ENCODE measurements at places on chromosomes 12 and 14. TPM values are rescaled to one million over a fixed set of nuclear protein-coding genes. Genes with fewer than 3 reads are reported as not detected.

DNA sequence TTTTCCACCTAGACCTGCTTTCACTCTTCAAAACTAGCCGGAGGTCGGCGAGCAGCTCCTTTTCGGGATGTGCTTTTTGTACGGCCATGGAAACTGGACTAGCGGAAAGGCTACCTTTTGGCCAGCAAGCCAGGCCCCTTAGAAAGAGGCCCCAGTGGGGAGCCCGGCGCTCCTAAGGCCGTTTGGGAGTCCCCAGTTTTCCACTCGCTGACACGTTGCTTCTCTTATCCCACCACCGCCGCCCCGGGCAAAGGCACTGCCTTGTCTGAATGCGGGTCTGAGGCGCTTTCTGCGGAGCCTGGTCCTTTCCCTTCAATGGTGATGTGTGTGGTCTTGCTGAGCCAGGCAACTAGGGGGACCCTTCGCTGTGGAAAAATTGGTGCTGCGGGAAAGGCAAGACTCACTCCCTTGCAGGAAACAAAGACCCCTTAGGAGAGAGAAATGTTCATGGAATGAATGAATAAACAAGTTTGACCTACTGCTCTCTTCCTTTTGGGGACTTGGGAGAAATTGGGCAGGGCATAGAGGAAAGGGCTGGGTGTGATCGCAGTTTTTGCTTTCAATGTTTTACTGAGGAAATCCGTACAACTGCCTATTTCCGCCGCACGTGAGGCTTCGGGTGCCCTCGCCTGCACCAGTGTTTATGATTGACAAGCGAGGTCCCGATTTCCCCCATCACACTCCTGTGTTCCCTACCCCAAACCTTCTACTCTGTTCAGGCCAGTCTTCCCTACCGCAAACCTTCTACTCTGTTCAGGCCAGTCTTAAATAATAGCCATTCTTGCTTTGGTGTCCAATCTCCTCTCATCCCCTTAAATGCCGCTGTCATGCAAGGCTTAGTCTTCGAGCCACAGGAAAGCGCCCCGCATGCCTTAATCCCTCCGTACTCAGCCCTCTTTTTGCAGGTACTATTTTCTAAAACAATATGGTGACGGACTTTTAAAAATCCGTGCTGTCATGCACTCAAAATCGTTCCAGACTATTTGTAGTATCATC lies 1.0 kb upstream of the SLC38A2 start:
- DNase-seq: peak; percentile 27
- H3K4me1 ChIP-seq: peaks cover 23% of the 10 kb centered on the region
- no peaks in the 10 kb centered on the region for H3K27me3 ChIP-seq
- peak overlapping the region; percentile 99 for H3K27ac ChIP-seq
- peaks cover 14% of the 10 kb centered on the region for H3K36me3 ChIP-seq
- H3K4me3 ChIP-seq: peak overlapping the region; percentile 80

DNA sequence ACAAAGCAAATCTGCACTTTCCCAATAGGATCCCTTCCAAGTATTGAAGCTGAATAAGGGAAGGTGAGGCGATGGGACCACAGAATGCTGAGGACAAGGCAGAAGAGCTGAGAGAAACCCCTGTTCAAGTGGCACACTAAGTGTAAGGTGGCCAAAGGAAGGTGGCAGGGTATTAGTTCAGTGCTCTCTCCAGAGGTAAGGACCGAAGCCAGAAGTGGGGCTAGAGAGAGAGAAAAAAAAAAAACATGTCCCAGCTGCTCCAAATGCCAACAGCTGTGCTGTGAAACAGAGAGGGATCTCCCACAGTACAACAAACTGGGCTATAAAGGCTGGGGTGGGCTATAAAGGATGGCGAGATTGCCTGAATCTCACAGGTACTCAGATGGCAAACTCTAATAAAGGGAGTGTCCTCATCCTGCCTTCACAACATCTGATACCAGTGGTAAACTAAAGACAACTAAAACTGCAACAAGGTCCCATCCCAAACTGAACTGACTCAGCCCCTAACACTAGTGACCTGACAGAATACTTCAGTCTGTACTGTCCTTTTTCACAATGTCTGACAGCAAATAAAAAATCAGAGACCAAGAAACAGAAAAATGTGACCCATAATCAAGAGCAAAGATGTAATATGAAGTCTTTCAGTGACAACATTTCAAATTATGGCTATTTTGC lies 47.9 kb downstream of the CDK17 start:
- no peak overlapping the region for H3K27ac ChIP-seq
- peaks cover 21% of the 10 kb centered on the region for H3K4me1 ChIP-seq
- no peaks in the 10 kb centered on the region for H3K27me3 ChIP-seq
- H3K36me3 ChIP-seq: no peaks in the 10 kb centered on the region

HCAR1 gene
- total RNA-seq: not detected

DNA sequence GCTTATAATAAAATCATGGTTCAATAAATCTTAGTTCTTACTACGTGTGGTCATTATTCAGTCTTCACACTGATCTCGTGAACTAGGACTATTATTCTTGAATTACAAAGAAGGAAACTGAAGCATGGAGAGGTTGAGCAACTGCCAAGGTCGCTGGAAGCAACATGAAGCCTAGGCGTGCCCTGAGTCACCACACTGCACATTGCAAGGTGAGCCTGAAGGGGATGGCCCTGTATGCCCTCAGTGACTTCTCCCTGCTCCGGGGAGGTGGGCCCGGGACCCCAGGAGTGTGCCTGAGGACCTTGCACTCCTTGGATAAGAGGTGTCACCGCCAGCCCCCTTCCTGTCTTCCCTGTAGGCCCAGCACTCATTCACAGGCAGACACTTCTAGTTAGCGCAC lies 161.6 kb downstream of the CACNA1C start:
- no peaks in the 10 kb centered on the region for H3K36me3 ChIP-seq
- no peak overlapping the region for H3K4me3 ChIP-seq
- no peak for DNase-seq

DNA sequence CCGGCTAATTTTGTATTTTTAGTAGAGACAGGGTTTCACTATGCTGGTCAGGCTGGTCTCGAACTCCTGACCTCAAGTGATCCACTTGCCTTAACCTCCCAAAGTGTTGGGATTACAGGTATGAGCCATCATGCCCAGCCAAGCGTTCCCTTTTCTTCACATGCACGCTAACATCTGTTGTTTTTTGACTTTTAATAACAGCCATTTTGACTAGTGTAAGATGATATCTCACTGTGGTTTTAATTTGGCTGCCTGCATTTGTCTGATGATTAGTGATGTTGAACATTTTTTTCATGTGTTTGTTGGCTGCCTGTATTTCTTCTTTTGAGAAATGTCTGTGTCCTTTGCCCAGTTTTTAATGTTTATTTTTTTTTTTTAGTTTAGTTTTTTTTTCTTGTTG lies 10.2 kb upstream of the YARS2 start:
- H3K4me3 ChIP-seq: no peak overlapping the region
- no peak overlapping the region for H3K27ac ChIP-seq
- H3K27me3 ChIP-seq: no peaks in the 10 kb centered on the region
- no peak for DNase-seq
- H3K4me1 ChIP-seq: no peaks in the 10 kb centered on the region

DNA sequence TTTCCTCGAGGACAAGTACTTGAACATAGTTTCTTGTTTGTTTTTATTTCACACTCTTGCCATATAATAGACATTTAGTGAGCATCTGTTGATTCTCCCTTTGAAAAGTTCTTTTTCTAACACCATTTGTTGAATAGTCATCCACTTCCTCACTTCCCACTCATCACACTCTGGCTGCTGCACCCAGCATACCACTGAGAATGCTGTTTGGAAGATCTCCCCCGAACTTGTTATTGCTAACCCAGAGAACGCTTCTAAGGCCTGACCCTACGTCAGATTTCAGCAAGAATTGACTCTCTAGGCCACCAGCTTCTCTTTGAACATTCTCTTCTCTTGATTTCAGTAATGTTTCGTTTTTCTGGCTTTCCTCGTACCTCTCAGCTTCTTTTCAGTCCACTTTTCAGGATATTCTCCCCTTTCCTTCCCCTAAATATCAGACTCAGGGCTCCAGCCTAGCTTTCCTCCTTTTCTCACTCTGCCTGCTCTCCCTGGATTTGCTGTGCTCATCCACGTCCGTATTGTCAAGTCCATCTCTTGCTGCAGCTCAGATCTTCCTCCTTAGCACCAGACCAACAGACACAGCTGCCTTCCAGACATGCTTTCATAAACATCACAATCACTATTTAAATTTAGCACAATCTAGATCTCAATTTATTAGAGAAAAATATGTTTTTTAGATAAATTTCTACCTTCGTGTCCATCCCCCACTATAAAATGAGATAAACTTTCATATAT lies 94.0 kb upstream of the SLC38A4 start:
- no peak overlapping the region for H3K27ac ChIP-seq
- H3K4me3 ChIP-seq: no peak overlapping the region
- no peak for DNase-seq
- H3K4me1 ChIP-seq: peaks cover 2% of the 10 kb centered on the region
- no peaks in the 10 kb centered on the region for H3K27me3 ChIP-seq

TMEM233 gene
- total RNA-seq: 0.06 TPM

- no peaks in the 10 kb centered on the region for H3K4me1 ChIP-seq
- no peak overlapping the region for H3K27ac ChIP-seq
- no peak overlapping the region for H3K4me3 ChIP-seq
- no peaks in the 10 kb centered on the region for H3K36me3 ChIP-seq
- no peaks in the 10 kb centered on the region for H3K27me3 ChIP-seq
Measured at GRCh38 chr12:22536346-22536945, 7.9 kb downstream of the C2CD5 start.

GRCh38 chr12:119613319-119613936 lies 19.9 kb downstream of the TMEM233 start:
- H3K36me3 ChIP-seq: no peaks in the 10 kb centered on the region
- H3K27me3 ChIP-seq: no peaks in the 10 kb centered on the region
- H3K4me1 ChIP-seq: no peaks in the 10 kb centered on the region
- H3K27ac ChIP-seq: no peak overlapping the region
- H3K4me3 ChIP-seq: no peak overlapping the region

- no peaks in the 10 kb centered on the region for H3K27me3 ChIP-seq
- H3K36me3 ChIP-seq: no peaks in the 10 kb centered on the region
- no peak overlapping the region for H3K4me3 ChIP-seq
- H3K27ac ChIP-seq: no peak overlapping the region
- peaks cover 7% of the 10 kb centered on the region for H3K4me1 ChIP-seq
Measured at GRCh38 chr14:30134936-30135335, 207.3 kb upstream of the PRKD1 start.

DNA sequence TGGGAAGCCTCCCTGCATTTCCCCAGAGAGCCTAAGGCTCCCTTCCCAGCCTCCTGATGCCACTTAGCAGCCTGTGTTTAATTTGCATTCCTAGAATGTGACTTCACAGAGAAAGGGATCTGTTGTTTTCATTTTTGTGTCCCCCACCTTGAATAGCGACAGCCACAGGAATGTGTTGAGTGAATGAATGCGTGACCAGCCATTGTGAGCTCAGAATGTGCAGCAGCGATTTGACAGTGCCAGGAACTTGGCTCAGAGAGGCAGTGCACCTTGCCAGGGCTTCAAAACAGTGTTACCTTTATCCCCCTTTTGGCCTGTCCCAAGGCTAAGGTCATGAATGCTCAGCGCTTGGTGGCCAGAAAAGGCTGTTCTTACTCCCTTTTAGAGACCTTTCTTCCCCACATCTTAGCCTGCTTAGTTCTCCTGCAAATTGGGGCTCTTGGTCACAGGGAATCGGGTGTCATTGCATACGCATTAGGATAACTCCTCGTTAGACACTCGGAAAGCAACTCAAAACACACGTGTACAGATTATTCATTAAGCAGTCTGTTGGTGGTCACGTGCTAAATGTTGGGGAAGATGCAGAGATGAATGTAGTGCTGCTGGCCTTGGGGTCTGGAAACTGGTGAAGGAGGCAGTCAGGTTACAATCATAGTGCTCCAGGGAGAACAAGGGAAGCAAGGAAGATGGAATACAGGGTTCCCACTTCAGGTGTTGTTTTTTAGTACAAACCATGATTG lies 9.8 kb downstream of the NTF3 start:
- no peak for DNase-seq
- no peaks in the 10 kb centered on the region for H3K4me1 ChIP-seq
- H3K27ac ChIP-seq: no peak overlapping the region
- no peaks in the 10 kb centered on the region for H3K36me3 ChIP-seq
- no peak overlapping the region for H3K4me3 ChIP-seq

- no peak for DNase-seq
- H3K27ac ChIP-seq: no peak overlapping the region
- peaks cover 36% of the 10 kb centered on the region for H3K4me1 ChIP-seq
Measured at GRCh38 chr12:128820723-128821432, 2.9 kb downstream of the SLC15A4 start.

GRCh38 chr14:67564236-67564635 lies 31.1 kb downstream of the PLEKHH1 start:
- H3K4me1 ChIP-seq: no peaks in the 10 kb centered on the region
- no peak overlapping the region for H3K27ac ChIP-seq
- H3K36me3 ChIP-seq: peaks cover 14% of the 10 kb centered on the region
- DNase-seq: no peak
- H3K27me3 ChIP-seq: no peaks in the 10 kb centered on the region

GRCh38 chr14:57401501-57401900 lies 11.1 kb downstream of the NAA30 start:
- DNase-seq: no peak
- H3K27ac ChIP-seq: no peak overlapping the region
- H3K4me3 ChIP-seq: no peak overlapping the region
- no peaks in the 10 kb centered on the region for H3K4me1 ChIP-seq
- no peaks in the 10 kb centered on the region for H3K27me3 ChIP-seq
- no peaks in the 10 kb centered on the region for H3K36me3 ChIP-seq

GRCh38 chr12:123519141-123520001 lies 14.1 kb downstream of the RILPL1 start:
- H3K4me3 ChIP-seq: no peak overlapping the region
- H3K27me3 ChIP-seq: no peaks in the 10 kb centered on the region
- peak; percentile 45 for DNase-seq
- H3K27ac ChIP-seq: no peak overlapping the region
- H3K4me1 ChIP-seq: no peaks in the 10 kb centered on the region

GRCh38 chr14:20632448-20632830 lies 9.1 kb downstream of the OR6S1 start:
- DNase-seq: no peak
- no peak overlapping the region for H3K27ac ChIP-seq
- H3K36me3 ChIP-seq: no peaks in the 10 kb centered on the region

- no peaks in the 10 kb centered on the region for H3K4me1 ChIP-seq
- no peaks in the 10 kb centered on the region for H3K27me3 ChIP-seq
- no peak overlapping the region for H3K27ac ChIP-seq
- no peak for DNase-seq
- no peak overlapping the region for H3K4me3 ChIP-seq
Measured at GRCh38 chr12:55548756-55549155, 646 bp upstream of the OR6C4 start.

OR6C2 gene
- total RNA-seq: not detected

- H3K27ac ChIP-seq: no peak within 1 kb of the TSS
- H3K4me1 ChIP-seq: no peaks in the 10 kb centered on the region
- no peaks in the 10 kb centered on the region for H3K27me3 ChIP-seq
- no peak for DNase-seq
- H3K4me3 ChIP-seq: no peak within 1 kb of the TSS
- no peaks in the 10 kb centered on the region for H3K36me3 ChIP-seq
Measured at GRCh38 chr12:130715998-130716968, at the start of gene RIMBP2. Gene RIMBP2 (minus strand): TSS chr12:130716299. CDS start chr12:130479013, 237,286 bp downstream.

LMO3 gene
- 36.3 TPM for total RNA-seq

GRCh38 chr12:74780182-74780849 lies 242.7 kb downstream of the ATXN7L3B start:
- no peak overlapping the region for H3K27ac ChIP-seq
- no peak for DNase-seq
- no peaks in the 10 kb centered on the region for H3K36me3 ChIP-seq
- no peak overlapping the region for H3K4me3 ChIP-seq
- no peaks in the 10 kb centered on the region for H3K27me3 ChIP-seq
- no peaks in the 10 kb centered on the region for H3K4me1 ChIP-seq

BMAL2 gene
- 9.5 TPM for total RNA-seq

GRCh38 chr14:52115286-52115685 lies 46.4 kb upstream of the NID2 start:
- no peak overlapping the region for H3K27ac ChIP-seq
- no peaks in the 10 kb centered on the region for H3K36me3 ChIP-seq
- no peaks in the 10 kb centered on the region for H3K4me1 ChIP-seq
- no peak overlapping the region for H3K4me3 ChIP-seq
- H3K27me3 ChIP-seq: no peaks in the 10 kb centered on the region
